ENCODE measurements at places on chromosomes 3 and 15. TPM values are rescaled to one million over a fixed set of nuclear protein-coding genes. Genes with fewer than 3 reads are reported as not detected.

SUCNR1 gene
- total RNA-seq: 0.11 TPM

PRICKLE2 gene
- 11.6 TPM for total RNA-seq

PRR20G gene
- not detected for total RNA-seq

FES gene
- 19.8 TPM for total RNA-seq

- H3K4me3 ChIP-seq: no peak overlapping the region
- no peaks in the 10 kb centered on the region for H3K36me3 ChIP-seq
- no peak overlapping the region for H3K27ac ChIP-seq
Observed at GRCh38 chr15:36571301-36571700, 8.1 kb upstream of the CDIN1 start.

DNA sequence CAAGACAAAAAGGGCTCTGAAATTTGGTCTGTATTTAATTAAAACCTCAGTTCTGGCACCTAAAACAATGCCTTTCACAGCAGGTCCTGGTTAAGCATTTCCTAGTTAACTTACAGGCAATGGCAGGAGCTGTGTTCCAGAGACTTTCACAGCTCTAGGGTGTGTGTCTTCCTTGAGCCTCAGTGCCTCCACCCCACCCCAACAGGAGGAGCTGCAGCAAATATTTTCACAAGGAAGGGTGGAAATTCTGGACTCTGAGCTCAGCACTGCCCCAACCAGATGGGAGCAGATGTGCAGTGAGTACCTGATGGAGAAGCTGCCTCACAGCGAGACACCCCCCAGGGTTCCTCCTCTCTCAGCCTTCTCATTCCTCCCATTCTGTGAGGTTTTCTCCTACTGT, 106.3 kb upstream of the SPATA12 start:
- no peak for DNase-seq
- H3K36me3 ChIP-seq: no peaks in the 10 kb centered on the region
- no peak overlapping the region for H3K27ac ChIP-seq

- no peaks in the 10 kb centered on the region for H3K36me3 ChIP-seq
- H3K27me3 ChIP-seq: no peaks in the 10 kb centered on the region
- no peak overlapping the region for H3K27ac ChIP-seq
- no peaks in the 10 kb centered on the region for H3K4me1 ChIP-seq
- no peak overlapping the region for H3K4me3 ChIP-seq
Observed at GRCh38 chr3:189629803-189630455, 1.3 kb upstream of the TP63 start.

Data from cardiac muscle cell (in vitro differentiated cells and primary cell).